Activated naive CD4-positive, alpha-beta T cell (primary cell): ENCODE measurements at places on chromosomes 5 and 9.

- DNase-seq, result no peak
These were observed 8.2 kb upstream of the OR13D1 start for GRCh38 chr9:104686081-104686480.

GRCh38 chr5:135034963-135035677, 1.1 kb upstream of the PITX1 start:
- no peak for DNase-seq

- DNase-seq, result no peak
These were observed 400.7 kb downstream of the KIAA0825 start for GRCh38 chr5:94217745-94218144.

DNA sequence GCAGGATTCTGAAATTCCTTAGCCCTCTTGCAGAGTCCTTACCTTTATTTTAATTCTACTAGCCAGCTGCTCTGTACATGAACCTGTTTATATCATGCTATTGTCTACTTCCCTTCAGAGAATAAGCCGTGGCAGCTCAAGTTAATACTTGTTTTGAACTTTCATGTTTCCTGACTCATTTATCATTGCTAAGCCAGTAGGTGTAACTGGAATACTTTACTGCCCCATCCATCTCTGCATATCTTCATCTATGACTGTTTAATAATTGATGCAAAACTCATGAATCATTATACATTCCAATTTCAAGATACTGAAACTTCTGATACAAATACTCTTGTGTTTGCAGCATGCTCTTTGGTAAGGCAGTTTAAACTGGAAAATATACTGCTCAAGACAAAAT, 174.7 kb downstream of the PPP2R2B start:
- DNase-seq, result no peak

DNA sequence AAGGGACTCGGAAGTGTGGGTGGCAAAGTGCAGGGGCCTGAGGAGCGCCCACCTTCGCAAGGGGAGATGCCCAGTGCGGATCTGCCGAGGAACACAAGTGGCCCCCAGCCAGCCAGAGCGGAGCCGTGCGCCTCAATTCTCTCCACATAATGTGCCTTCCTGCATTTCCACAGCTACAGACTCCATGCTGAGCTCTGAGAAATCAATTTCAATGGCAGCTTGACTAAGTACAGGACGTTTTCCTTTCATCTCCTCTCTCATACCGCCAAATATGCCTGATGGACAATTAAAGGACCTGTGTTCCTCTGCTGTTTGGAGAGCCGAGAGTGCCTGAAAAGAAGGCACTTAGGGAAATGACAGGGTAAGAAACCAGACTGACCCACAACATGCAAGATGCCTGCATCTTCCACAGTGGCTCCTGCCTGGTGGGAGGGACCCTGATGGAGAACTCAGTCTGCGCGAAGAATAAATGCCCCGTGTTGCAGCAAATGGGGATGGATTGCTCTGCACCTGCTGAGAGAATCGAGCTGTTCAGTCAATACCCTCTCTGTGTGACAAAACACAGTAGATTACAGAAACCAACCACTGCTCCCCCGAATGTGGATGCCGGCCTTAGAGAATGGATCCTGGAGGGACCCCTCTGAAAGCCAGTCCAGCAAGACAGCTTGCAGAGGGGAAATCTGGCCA, 38.6 kb upstream of the OLFM1 start:
- DNase-seq, result no peak

DNA sequence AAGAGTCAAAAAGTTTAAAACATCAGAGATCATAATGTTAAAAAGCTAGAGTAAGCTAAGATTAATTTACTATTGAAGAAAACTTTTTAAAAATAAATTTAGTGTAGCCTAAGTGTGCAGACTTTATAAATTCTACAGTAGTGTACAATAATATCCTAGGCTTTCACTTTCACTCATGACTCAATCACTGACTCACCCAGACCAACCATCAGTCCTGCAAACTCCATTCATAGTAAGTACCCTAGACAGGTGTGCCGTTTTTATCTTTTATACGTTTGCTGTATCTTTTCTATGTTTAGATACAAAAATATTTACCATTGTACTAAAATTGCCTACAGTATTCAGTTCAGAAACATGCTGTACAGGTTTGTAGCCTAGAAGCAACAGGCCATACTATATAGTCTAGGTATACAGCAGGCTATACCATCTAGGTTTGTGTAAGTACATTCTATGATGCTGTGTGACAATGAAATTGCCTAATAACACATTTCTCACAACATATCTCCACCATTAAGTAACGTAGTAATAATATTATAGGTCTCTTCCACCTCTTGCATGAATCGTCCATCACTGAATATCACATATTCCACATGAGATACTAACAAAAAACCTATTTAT, 59.2 kb downstream of the MEGF9 start:
- DNase-seq, result no peak

- no peak for DNase-seq
These were observed 92.0 kb downstream of the TMEM232 start for GRCh38 chr5:110634475-110634874.

- DNase-seq, result no peak
These were observed 4.0 kb downstream of the TENT4A start for GRCh38 chr5:6717247-6717646.

DNA sequence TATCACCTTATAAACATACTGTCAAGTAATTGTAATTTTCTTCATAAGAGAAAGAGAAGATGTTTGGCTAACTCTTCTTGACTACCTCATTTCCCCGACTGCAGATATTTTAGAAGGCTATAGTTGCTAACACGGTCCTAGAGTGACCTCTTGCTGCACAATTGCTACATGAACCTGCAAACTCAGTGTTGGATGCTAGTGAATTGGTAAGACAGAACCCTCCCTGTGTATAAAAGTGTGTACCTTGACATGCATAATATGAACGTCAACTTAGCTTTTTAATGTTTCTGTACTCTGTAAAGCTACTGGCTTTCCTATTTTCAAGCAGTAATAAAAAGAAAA, 46.7 kb upstream of the CER1 start:
- DNase-seq, result no peak

DNA sequence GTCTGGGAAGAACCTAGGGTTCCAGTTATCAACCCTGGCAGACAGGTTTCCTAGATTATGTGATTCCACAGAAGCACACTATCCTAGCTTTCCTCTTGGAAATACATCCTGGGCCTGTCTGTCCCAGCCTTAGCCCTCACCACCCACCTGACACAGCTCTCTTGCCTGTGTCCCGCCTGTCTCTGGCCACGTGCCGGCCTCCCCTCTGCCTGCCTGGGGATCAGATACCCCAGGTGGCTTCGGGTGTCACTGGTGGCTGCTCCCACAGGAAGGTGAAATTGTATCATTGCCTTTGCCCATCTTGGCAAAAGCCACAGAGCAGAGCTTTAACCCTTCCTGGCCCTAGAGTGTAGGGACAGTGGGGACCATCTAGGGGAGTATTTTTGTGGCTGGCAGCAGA, 6.2 kb downstream of the COL27A1 start:
- DNase-seq, result no peak

- no peak for DNase-seq
These were observed 60.9 kb downstream of the RXRA start for GRCh38 chr9:134386951-134387831.

DNA sequence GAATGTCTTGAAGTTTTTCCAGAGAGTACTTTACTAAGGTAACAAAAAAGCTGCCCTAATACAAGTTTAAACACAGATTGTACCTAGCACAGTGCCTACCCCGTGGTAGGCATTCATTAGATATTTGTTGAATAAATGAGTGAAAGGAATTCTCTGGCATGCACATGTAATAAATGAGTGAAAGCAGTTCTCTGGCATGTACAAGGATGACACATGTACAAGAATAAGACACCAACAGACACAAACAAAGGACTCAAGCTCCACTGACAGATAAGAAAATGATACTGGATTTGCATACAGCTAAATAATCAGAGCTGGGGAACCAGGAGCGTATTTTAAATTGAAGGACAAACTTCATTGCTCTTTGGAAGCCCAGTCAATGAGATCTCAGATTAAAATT, 535.8 kb downstream of the EFNA5 start:
- no peak for DNase-seq

DNA sequence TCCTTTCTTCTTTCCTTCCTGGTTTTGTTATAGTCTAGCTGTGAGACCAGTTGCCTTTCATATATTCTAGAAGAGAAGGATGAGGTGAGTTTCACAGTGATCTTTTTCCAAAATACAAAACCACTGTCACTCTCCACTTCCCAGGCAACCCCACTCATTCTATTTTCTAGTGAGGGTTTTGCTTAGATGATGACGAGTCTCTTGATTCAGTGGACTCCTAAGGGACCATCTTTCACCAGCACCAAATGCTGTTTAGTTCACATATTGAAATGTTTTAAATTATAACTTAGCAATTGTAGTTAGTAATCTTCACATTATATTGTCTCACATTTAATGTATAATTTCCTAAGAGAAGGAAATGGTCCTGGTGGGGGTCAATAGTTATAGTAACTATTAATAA, 25.2 kb downstream of the PIK3R1 start:
- DNase-seq, result no peak
